ENCODE measurements at places on chromosomes 7 and 10. TPM values are rescaled to one million over a fixed set of nuclear protein-coding genes. Genes with fewer than 3 reads are reported as not detected.

GRCh38 chr10:48279081-48279751 lies 4.7 kb upstream of the FRMPD2 start:
- no peaks in the 10 kb centered on the region for H3K4me1 ChIP-seq
- H3K36me3 ChIP-seq = no peaks in the 10 kb centered on the region
- DNase-seq = no peak
- peaks cover 2% of the 10 kb centered on the region for H3K27me3 ChIP-seq
- H3K27ac ChIP-seq = no peak overlapping the region
- H3K4me3 ChIP-seq = no peak overlapping the region

The SPDYE2 gene
- total RNA-seq = not detected

DNA sequence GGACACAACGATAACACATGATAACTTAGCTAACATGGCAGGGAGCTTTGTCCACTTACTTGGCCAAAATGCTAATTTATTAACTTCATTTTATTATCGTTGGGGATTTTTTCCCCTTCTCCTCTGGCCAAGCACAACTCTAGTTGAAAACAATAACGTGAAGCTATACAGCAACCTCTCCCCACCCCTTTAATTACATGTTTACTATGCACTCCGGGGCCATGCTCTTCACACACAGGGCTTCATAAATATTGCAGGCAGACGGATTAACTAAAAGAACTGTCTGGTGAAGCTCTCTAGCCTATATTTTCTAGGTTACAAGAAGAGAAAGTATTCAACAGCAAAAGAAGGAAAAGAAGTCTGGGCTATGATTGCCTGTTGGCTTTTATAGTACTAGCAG lies 51.7 kb downstream of the XRCC2 start:
- H3K4me3 ChIP-seq = no peak overlapping the region
- no peaks in the 10 kb centered on the region for H3K36me3 ChIP-seq
- no peak for DNase-seq
- H3K27me3 ChIP-seq = no peaks in the 10 kb centered on the region
- no peak overlapping the region for H3K27ac ChIP-seq

DNA sequence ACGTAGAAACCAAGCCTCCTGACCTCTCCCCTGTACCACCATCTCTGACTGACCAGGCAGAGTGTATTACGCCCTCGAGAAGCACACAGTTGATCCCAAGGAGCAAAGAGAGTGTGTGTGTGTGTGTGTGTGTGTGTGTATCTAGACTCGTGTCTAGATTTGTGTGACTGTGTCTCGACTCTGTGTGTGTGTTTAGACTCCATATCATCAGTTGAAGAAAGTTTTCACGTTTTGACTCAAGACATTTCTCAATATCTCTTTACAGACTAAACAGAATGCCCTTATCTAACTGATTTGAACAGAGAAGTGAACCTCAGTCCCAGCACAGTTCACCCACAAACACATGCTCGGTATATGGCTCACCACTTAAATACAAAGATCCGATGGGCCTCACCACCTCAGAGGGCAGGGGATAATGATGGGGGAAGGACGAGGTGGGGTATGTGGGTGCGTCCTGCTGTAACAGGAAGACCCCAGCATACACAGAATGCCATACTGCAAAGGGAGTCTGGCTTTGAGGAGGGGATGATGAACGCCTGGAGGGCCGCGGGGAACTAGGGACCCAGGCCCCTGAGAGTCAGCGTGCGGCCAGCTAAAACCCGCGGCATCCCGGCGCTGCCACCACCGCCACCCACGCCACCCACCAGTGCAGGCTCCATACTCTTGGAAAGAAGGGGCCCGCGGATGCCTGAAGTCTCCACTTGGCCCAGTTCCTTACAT lies 780 bp downstream of the ALDH18A1 start:
- peaks cover 12% of the 10 kb centered on the region for H3K36me3 ChIP-seq
- peak; percentile 38 for DNase-seq
- H3K27ac ChIP-seq = peak overlapping the region; percentile 77
- peaks cover 8% of the 10 kb centered on the region for H3K4me1 ChIP-seq

- no peaks in the 10 kb centered on the region for H3K27me3 ChIP-seq
- H3K36me3 ChIP-seq = no peaks in the 10 kb centered on the region
- H3K27ac ChIP-seq = no peak overlapping the region
- no peak overlapping the region for H3K4me3 ChIP-seq
Measured at GRCh38 chr7:66964411-66964810, 31.0 kb downstream of the SBDS start.

DNA sequence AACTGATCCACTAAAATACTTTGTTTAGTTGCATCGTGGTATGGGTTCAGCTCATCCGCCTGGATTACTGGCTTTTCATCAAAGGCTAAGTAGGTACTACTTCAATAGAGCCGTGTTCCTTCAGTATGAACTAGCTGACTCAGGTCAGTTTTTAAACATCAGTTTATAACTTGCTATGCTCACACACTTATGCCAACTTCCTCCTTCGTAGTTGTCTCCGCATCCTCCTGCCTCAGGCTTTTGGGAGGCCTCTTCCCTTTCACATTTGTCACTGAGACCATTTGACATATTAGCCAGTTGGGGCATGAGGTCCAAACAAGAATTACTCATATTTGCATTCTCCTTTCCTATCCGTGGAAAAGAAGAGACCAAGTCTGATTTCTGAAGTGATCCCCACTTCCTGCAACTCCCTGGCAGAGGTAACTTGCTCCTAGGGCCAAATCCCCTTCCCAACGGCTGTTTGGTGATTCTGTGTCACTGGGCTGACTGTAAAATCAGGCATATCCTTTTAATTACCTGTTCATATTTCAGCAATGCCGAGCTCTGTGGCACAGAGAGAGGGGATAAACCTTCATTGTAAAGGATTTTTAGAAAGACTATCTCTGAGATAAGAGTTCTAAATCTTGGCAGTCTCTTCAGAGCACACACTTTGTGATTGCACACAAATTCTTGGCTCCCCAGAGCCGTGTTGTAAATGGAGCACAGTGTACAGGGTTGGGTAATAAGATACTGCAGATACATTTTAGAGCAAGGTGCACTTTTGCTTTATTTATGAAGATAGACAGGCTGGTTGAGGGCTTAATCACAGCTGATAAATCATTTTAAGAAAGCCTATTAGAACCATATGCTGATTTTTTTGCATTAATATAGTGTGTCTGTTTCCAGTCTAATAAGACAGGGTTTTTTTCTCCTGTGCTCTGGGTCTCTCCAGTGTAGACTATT lies 108.0 kb downstream of the CREB5 start:
- no peaks in the 10 kb centered on the region for H3K4me1 ChIP-seq
- no peak overlapping the region for H3K4me3 ChIP-seq
- H3K27me3 ChIP-seq = no peaks in the 10 kb centered on the region
- no peaks in the 10 kb centered on the region for H3K36me3 ChIP-seq

The PRKAR2B gene
- 7.6 TPM for total RNA-seq

- H3K4me3 ChIP-seq = no peak overlapping the region
- peaks cover 13% of the 10 kb centered on the region for H3K4me1 ChIP-seq
- no peak overlapping the region for H3K27ac ChIP-seq
- no peaks in the 10 kb centered on the region for H3K36me3 ChIP-seq
- peak; percentile 9 for DNase-seq
Measured at GRCh38 chr10:34727595-34728033, 87.5 kb downstream of the PARD3 start.

The NEUROD6 gene
- not detected for total RNA-seq

- no peaks in the 10 kb centered on the region for H3K36me3 ChIP-seq
- no peaks in the 10 kb centered on the region for H3K27me3 ChIP-seq
- H3K4me3 ChIP-seq = no peak overlapping the region
- H3K4me1 ChIP-seq = no peaks in the 10 kb centered on the region
Measured at GRCh38 chr7:10779465-10780399, 193.9 kb upstream of the PHF14 start.

The NPFFR1 gene
- not detected for total RNA-seq

GRCh38 chr10:78973901-78974616 lies 94.7 kb upstream of the ZMIZ1 start:
- no peaks in the 10 kb centered on the region for H3K36me3 ChIP-seq
- no peaks in the 10 kb centered on the region for H3K27me3 ChIP-seq
- DNase-seq = peak; percentile 65
- peak overlapping the region; percentile 99 for H3K27ac ChIP-seq

- peak overlapping the region; percentile 99 for H3K4me3 ChIP-seq
- H3K4me1 ChIP-seq = peaks cover 19% of the 10 kb centered on the region
- no peaks in the 10 kb centered on the region for H3K36me3 ChIP-seq
- peak; percentile 83 for DNase-seq
- peaks cover 6% of the 10 kb centered on the region for H3K27me3 ChIP-seq
- peak overlapping the region; percentile 54 for H3K27ac ChIP-seq
Measured at GRCh38 chr10:19815731-19816410, 361 bp upstream of the PLXDC2 start.

The TWIST1 gene
- 5.7 TPM for total RNA-seq

GRCh38 chr10:95553674-95554073 lies 7.5 kb downstream of the SORBS1 start:
- no peaks in the 10 kb centered on the region for H3K4me1 ChIP-seq
- H3K27ac ChIP-seq = no peak overlapping the region
- no peak overlapping the region for H3K4me3 ChIP-seq

Measured in astrocyte (in vitro differentiated cells and primary cell).